ENCODE measurements at places on chromosomes 12 and 14. TPM values are rescaled to one million over a fixed set of nuclear protein-coding genes. Genes with fewer than 3 reads are reported as not detected.

Gene A2ML1
- total RNA-seq = not detected

Gene PAPLN
- total RNA-seq = 0.18 TPM

Gene TCL1B
- total RNA-seq = not detected

Gene KITLG
- 0.49 TPM for total RNA-seq

Gene OLR1
- total RNA-seq = 0.11 TPM

All from CD8-positive, alpha-beta memory T cell (primary cell).